ENCODE measurements at places on chromosomes 11 and 22. TPM values are rescaled to one million over a fixed set of nuclear protein-coding genes. Genes with fewer than 3 reads are reported as not detected.

GRCh38 chr11:123856444-123856843 lies 29.0 kb downstream of the TMEM225 start:
- DNase-seq = no peak

DNA sequence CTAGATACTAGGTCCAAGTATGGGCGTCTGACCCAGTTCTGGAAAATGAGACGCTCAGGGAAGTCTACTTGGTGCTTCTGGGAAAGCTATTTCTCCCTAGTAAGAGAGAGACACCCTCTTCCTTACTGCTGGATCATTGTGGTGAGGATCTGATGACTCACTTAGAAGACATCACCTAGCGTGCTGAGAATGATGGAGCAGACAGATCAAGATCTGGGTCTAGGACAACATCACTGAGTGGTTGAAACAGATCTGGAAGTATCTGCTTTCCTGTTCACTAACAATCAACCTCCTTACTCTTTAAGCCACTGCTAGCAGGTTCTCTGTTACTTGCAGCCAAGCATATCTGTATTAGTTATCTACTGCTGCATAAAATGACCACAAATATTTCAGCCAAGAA lies 38.3 kb upstream of the HMGXB4 start:
- no peak for DNase-seq

DNA sequence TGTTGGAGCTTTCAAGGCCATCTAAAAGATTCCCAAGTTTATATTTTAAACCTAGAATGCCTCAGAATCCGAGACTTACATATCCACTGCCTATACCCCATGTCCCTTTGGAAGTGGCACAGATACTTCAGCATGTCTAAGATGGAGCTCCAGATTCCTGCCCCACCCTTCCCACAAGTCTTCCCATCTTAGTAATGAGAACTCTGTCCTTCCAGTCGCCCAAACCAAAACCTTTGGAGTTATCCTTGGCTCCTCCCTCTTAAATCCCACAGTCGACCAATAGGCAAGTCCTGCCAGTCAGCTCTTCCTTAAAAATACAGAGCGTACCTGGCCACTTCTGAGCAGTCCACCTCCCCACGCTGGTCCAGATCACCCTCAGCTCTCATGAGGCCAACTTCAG lies 4.3 kb downstream of the POLD4 start:
- no peak for DNase-seq

DNA sequence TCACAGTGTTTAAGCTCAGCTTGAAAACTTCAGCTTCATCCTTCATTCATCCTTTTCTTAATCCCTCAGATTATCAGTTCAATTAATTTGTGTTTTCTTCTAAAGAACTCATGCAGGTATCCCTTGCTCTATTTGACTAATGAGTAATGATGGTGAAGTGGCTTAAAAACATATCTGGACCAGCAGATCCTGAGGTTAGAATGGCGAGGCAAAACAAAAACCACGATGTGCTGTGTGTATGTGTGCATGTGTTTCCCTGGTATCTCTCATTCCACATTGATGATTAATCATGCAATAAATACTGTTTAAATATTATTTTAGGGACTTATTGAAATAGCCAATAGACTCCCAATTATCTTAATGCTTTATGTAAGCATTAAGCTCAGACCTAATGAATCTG lies 437.0 kb downstream of the DYNC2H1 start:
- DNase-seq = no peak

DNA sequence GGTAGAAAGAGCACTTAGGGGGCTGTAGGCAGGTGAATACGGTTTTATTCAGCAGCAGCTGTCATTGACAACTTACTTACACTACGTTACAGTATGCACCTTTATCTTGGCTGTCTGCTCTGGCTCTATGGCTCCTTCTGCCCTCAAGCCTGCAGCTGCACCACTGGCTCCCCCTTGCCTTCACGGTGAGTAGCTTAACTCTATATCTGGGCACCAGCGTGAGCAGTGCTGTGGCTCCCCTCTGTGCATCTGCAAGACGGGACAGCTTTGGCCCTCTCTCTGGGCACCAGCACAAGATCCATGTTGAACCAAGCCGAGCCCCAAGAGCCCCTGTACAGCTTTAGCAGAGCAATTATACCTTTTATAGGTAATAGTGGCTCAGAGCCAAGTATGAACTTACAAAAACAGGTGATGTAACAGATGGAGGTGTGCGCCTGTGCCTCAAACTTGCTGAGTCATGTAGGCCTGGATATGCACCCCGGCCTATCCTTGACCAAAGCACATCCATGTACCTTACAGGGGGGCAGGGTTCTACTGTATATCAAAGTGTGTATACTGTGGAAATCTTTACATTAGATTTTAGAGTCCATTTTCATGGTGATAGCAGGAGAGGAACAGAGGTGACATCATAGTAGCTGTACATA lies 96.9 kb upstream of the CTSC start:
- no peak for DNase-seq

- no peak for DNase-seq
Measured at GRCh38 chr11:64581057-64581523, 9.9 kb upstream of the SLC22A12 start.

DNA sequence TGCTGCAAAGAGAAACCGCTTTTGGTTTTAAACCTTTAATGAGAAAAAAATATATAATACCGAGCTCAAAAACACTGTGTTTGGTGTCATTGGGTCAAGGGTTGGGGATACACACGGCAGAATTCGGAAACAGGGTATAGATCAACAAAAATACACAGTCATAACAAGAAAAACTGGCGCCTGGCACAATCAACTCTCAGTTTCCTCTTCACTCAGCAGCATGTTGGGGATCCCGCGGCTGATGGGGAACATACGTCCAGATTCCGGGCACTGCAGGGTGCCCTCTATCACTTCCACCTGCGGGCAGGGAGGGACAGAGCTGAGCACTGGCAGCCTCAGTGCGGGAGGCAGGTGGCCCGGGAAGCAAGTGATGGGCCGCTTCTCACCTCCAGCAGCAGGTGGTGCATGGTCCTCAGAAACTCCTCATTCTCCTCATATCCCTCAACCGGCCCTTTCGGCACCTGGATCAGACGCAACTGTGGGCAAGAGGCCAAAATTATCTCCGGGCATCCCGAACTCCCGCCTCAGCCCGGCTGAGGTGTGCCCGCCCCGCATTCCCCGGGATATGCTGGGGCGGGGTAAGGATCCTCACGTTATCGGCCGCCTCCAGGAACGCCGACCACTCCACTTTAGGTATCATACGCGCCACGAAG lies 561 bp downstream of the TRMT112 start:
- DNase-seq = no peak

RAG2 gene
- polyA plus RNA-seq = 0.30 TPM

KAT5 gene
- polyA plus RNA-seq = 69.3 TPM
